Neural progenitor cell (in vitro differentiated cells): ENCODE measurements at places on chromosomes 6 and 20.

- DNase-seq: no peak
Measured at GRCh38 chr6:117345292-117345610, 79.9 kb downstream of the VGLL2 start.

GRCh38 chr6:35850208-35850607 lies 45.1 kb downstream of the LHFPL5 start:
- no peak for DNase-seq

DNA sequence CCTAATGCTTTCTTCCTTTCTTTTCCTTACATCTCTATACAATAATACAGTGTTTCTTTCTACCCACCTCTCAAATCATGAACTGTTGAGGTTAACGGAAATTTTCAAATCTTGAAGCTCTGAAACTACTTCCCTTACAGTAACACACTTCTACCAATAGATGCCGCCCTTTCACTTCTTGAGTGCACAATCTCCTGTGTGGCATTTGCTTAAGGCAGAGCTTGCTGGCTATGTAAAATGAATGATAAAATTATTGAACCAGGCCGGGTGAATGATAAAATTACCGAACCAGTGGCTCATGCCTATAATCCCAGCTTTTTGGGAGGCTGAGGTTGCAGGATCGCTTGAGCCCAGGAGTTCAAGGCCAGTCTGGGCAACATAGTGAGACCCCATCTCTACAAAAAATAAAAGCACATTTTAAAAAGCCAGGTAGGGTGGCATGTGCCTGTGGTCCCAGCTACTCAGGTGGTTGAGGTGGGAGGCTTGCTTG lies 56.8 kb downstream of the KCNS1 start:
- DNase-seq: peak; percentile 81

DNA sequence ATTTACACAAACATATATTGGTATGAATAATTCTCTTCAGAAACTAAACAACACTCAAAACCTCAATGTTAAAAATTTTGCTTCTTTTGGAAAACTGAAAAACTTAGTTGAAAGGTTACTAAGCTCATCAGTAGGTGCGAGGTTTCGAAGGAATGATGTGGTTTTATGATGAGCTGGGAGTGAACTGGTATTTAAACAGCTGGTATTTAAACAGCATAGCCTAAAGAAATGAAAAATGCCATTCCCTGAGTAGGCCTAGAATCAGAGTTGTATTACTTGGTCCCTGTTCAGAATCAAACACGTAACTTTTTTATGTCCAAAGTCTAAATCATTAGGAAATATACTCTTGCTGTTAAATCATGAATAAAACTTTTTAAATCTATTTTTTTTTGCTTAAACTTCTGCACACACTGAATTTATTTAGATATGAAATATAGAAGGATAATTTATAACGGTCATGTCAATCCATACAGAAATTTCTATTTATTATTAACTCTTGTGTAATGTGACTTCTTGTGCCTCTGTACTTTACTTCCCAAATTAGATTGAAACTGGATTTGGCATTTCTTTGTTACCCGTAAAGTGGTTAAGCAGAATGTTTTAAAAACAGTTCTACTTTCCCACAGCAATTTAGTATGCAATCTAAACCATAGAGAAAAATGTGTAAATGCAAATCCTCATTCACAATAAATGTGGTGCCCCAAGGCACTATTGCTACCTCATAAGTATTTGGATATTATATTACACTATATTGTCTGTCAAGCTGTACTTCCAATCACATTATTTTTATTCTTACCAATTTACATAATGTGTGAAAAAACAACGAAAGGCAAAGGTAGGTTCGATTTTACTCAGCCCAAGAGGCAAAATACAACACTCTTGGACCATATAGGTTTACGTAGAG lies 124.1 kb downstream of the HS3ST5 start:
- DNase-seq: no peak

- no peak for DNase-seq
Measured at GRCh38 chr6:66508433-66508832, 801.4 kb upstream of the EYS start.

GRCh38 chr6:17218749-17219093 lies 62.4 kb upstream of the RBM24 start:
- DNase-seq: no peak

GRCh38 chr20:52473186-52473585 lies 281.6 kb upstream of the ZFP64 start:
- no peak for DNase-seq

DNA sequence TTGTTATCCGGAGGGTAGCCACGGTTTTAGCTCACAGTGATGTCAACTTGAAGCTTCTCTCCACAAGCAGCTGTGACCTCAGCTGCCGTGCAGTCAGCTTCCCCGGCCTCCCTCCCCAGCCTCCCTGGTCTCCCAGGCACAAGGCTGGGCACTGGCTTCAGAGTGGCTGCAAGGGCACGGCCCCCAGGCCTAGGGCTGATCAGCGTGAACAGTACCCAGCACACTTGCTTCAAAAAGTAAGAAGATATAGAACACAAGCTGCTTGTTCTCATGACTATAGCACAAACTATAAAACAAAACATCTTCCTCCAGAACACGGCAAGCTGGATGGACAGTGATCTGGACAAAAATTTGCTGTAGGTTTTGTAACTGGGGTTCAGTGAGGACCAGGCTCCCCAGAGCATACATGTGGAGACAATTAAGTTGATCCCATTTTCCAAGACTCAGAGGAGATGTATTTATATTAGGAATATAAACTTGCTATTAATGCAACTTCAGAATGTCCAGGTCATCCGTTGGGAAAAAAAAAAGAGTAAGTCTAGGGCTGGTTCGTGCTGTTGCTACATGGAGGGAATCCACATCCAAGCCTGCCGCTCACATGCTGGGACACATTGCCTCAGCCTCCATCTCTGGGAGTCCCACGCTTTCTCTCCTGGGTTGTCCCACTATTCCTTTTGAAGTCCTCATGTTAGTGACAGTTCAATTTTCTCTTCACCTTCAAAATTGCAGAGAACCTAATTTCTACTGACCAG lies 199.4 kb upstream of the THBS2 start:
- no peak for DNase-seq

GRCh38 chr20:48669946-48670605 lies 157.7 kb downstream of the PREX1 start:
- DNase-seq: no peak

DNA sequence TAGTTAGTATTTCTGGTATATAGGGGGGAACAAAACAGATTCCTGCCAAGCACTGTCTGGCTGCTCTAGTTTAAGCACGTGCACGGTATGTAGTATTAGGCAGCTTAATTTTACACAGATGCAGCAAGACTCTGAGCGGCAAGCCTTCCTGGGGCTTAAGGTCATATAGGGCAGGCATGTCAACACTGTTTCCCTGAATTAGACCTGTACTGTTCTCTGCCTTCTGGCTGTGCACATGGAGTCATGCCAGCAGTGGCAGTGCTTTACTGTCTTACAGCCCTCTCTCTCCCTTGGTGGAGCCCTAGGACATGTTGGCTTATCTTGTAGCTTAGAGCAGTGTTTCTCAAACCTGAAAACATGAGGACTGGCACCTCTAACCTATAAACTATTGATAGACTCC lies 56.6 kb downstream of the PHF20 start:
- DNase-seq: no peak

GRCh38 chr6:44156494-44157151 lies 2.0 kb upstream of the CAPN11 start:
- DNase-seq: no peak
